Activated CD8-positive, alpha-beta T cell treated with anti-CD3 and anti-CD28 coated beads, Interleukin-2, amount 10 ng/mL, durations not matched to agents 7 days and 5 days (primary cell): ENCODE measurements at places on chromosomes 6 and 20. TPM values are rescaled to one million over a fixed set of nuclear protein-coding genes. Genes with fewer than 3 reads are reported as not detected.

GRCh38 chr6:56005426-56005825 lies 130.0 kb upstream of the BMP5 start:
- H3K36me3 ChIP-seq: no peaks in the 10 kb centered on the region
- no peak for DNase-seq
- no peak overlapping the region for H3K27ac ChIP-seq
- H3K4me1 ChIP-seq: no peaks in the 10 kb centered on the region

GRCh38 chr20:53707371-53708055 lies 113.9 kb upstream of the ZNF217 start:
- peaks cover 70% of the 10 kb centered on the region for H3K4me1 ChIP-seq
- peak overlapping the region; percentile 49 for H3K4me3 ChIP-seq
- H3K36me3 ChIP-seq: peaks cover 1% of the 10 kb centered on the region

PRIM2 gene
- total RNA-seq: 46.5 TPM

HS3ST5 gene
- total RNA-seq: not detected

KIFC1 gene
- 175 TPM for total RNA-seq
